ENCODE measurements at places on chromosomes 12 and 14.

- no peak for DNase-seq
Measured at GRCh38 chr12:114976959-114977358, 293.0 kb upstream of the TBX3 start.

GRCh38 chr12:32881107-32881506 lies 15.5 kb downstream of the PKP2 start:
- DNase-seq: no peak

GRCh38 chr12:88998421-88998820 lies 353.9 kb downstream of the DUSP6 start:
- no peak for DNase-seq

DNA sequence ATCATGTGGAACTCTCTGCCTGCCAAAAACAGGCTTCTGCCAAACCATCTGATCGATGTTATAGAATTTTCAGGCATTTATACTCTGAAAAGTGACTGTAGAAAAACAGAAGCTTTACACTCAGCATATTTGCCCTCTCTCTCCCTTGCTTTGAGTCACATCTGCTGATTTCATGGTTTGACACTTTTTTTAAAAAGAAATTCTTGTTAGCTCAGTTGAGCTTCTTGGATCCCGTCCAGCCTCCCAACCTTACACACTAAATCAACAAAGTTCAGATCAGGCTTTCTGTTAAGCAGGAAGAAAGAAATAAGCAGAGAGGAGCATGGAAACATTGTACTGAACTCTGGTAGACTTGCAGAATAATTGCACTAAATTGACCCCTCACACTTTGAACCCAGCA lies 193.6 kb upstream of the SEL1L start:
- DNase-seq: no peak

GRCh38 chr12:10725003-10725402 lies 1.9 kb upstream of the YBX3 start:
- no peak for DNase-seq

- DNase-seq: no peak
Measured at GRCh38 chr12:90826036-90826435, 128.9 kb downstream of the CCER1 start.

DNA sequence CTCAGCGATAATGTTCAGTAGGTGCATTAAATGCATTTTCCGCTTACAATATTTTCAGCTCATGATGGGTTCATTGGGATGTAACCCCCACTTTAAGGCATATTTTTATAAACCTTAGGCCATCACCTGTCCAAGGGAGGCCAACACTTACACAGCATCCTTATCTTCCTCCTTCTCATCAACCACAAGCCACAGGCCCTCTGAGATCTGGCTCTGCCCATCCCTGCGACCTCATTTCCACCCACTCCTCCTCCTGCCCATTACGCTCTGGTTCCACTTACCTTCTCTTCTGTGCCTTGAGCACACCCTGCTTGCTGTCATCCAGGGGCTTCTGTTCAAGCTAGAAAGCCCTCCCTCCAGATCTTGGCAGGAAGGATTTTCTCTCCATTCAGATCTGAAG lies 93.2 kb downstream of the EGLN3 start:
- DNase-seq: no peak

- no peak for DNase-seq
Measured at GRCh38 chr12:56999456-56999855, 6.9 kb downstream of the ZBTB39 start.

DNA sequence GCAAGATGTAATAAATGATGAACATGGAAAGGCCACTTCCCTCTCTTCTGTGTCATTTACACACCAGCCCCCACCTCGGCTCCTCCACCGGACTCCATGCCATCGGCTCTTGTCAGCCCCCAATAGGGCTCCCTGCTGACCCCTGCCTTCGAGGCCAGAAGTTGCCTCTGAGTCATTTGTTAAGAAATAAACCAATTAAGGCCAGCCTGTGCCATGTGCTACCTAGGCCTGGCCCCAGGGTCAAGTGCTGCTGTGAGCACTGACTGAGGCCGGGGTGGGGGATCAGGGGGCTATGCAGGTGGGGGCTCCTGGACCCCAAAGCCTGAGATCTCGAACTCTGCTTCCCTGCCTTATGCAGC lies 53.2 kb downstream of the TESC start:
- no peak for DNase-seq

- no peak for DNase-seq
Measured at GRCh38 chr14:94395888-94396574, 7.6 kb upstream of the SERPINA1 start.

DNA sequence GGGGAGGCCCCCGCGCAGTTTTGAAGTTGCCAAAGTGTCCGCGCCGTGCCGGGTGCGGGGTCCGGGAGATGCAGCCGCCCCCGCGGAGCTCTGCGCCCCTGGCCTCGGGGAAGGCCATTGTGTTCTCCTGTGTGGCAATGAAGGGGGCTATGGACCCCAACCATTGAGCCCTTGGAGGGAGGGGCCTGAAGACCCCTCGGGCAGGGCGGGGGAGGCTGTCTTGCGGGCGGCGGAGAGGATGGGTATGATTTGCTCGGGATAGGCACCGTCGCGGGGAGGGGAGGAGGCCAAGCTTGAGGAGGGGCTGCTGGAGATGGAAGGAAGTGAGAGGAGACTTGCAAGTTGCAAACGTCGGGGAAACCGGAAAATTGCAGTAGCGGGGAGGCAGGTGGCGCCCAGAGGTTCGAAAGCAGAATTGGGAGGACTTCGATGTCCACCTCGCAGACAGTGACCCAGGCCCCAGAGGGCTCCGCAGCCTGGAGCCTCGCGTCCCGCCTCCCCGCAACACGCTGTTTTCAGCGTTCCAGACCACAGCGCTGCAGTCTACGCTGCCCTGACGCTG lies 25.4 kb downstream of the BCL11B start:
- DNase-seq: no peak

- DNase-seq: no peak
Measured at GRCh38 chr14:32542507-32542906, 213.4 kb downstream of the AKAP6 start.

GRCh38 chr12:65961190-65962035 lies 137.1 kb downstream of the HMGA2 start:
- DNase-seq: no peak

GRCh38 chr14:94897082-94897481 lies 127.2 kb upstream of the GSC start:
- no peak for DNase-seq

DNA sequence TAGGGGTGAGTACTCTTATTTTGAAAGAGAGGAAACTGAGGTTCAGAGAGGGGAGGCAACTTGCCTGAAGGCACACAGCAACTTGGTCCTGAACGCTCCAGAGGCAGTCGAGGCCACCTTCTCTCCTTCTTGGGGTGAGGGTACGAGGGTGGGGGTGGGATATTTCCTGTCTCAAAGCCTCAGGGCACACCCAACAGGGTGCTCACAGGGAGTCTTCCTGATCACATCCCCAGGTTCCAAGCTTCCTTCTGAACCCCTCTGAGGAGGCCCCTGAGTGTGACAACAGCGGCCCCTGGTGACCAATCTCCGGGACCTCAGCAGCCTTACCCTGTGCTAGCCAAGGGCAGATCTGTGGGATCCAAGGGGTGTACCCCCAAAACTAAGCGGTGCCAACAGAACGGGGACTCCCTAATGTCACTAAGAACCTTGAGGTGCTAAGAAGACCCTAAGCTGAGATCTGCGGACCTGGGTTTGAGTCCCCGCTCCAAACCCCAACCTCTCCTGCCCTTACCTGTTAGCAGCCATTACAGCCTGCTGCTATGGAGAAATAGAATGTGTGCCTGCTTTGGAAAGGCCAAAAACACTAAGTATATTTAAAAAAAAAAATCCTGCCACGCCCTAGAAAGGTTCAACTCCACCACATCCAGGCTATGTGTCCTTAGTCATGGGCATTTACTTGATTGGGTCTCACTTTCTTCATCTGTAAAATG lies 57.9 kb downstream of the TRPV4 start:
- peak; percentile 59 for DNase-seq

DNA sequence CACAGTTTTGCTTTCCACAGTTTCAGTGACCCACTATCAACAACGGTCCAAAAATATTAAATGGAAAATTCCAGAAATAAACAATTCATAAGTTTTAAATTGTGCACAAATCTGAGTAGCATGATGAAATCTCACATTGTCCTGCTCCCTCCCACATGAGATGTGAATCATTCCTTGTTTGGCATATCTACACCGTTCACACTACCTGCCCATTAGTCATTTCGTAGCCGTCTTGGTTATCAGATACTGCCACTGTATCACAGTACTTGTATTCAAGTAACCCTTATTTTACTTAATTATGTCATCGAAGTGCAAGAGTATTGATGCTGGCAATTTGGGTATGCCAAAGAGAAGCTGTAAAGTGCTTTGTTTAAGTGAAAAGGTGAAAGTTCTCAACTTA lies 145.3 kb downstream of the SLC5A8 start:
- no peak for DNase-seq

- DNase-seq: no peak
Measured at GRCh38 chr14:97376310-97376709, 579.1 kb downstream of the VRK1 start.

GRCh38 chr14:42241101-42241500 lies 634.4 kb downstream of the LRFN5 start:
- DNase-seq: no peak

DNA sequence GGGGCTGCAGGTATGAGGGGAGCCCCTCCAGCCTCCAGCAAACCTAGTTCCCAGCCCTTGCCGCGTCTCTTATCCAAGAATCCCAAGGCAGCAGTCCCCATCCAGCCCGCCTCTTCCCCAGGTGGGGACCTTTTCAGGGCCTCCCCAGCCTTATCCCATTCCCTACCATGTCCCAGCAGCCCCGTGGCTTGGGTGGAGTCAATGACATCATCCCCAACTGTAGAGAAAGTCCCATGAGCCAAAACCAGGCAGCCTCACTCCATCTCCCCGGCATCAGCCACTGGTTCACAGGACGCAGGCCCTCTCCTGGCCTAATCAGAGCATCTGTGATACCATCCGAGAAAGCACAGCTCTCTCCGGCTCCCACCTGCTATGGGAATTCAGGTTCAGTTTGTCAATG lies 131.0 kb downstream of the NCOR2 start:
- DNase-seq: no peak

DNA sequence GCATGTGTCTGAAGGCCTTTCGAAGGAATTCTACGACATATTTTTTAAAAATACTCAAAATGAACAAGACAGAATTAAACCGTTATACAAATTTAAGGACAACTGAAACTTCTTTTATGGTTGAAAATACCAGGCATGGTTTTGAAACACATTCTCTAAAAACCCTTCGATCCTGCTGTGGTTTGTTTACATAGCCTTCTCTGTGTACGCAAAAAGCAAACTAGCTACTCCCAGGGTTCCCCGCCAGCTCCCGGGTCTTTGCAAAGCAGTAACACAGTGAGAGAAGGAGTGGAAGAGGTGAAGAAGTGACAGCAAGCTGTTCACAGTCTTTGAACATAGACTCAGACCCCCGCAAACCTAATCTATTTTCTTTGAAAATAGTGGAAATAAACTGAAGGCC lies 2.2 kb upstream of the TC2N start:
- DNase-seq: no peak

DNA sequence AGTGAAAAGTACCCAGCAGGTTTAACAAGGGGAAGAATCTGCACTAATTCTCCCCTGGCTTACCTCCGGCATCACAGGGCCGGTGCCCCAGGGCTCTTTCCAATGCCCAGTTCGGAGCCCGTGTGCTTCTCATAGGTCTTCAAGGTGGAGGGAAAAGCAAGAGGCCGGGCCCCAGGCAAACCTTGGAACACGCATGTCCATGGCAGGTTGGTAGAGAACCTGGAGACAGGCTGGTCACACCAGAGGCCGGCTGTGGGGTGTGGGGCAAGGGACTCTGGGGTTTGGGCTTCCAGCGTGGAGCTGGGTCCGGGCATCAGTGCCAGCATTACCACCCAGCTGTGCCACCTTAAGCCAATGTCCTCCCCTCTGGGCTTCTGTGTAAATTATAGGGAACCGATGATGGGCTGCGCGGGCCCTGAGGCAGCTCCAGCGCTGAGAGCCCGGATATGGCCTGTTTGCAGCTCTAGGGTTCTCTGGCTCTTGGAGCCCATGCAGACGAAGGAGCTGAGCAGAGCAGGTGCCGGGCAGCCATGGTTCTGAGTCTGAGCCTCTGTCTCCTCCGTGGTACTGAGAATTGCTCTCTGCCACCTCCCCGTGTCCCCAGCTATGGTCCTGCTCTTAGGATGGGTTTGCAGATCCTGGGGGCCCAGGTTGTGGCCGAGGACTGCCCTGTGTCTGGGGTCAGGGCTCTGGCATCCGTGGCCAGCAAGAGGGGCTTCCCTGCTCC lies 197.0 kb upstream of the C14orf180 start:
- DNase-seq: no peak

GRCh38 chr12:78674311-78675090 lies 190.1 kb upstream of the SYT1 start:
- DNase-seq: no peak

- DNase-seq: no peak
Measured at GRCh38 chr12:104352106-104352713, 48.7 kb downstream of the EID3 start.

DNA sequence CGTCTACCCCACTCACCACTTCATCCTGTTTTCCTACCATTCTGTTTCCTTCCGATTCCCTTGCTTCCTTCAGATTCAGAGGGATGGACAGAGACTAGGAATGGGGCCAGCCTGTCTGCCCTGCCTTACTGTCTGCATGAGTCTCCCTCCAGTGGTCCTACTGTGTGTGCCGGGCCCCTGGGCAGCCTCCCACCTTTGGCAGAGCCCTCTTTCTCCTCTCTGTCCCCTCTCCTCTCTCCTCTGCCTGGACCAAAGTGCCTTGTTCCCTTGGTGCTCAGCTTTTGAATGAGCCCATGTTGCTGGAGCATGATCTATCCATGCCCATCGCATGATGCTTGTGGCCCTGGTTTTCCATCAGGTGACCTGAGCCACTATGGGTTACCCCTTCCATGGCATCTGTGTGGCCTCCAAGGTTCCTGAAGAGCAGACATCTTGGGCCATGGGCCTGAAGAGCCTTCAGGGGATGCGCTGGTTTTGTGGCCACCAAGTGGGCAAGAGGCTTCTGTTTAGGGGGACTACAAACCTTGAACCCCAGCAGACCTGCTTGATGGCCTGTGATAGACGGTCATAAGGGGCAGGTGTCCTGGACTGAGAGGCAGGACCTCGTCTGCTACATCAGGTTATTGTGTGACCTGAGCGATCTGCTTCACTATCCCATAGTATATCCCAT lies 54.2 kb upstream of the BCL11B start:
- no peak for DNase-seq

DNA sequence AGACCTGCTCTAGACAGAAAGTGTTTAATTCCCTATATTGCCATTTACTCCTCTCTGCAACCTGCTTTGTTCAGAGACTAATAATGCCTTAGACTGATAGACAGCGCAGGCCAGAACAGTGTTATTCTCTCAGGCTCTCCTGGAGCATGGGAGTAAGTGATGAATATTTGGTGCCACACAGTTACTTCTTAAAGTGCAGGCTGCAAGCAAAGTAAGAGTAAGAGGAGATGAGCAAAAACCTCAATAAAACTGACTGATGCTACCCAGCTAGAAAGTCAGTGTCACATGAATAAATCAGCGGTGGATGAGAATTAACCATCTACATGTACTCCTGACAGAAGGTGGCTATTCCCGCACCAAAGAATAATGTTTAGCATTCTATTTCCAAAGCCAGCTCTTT lies 9.9 kb downstream of the TRIM9 start:
- no peak for DNase-seq

GRCh38 chr14:77799863-77800730 lies at the start of gene ADCK1:
ADCK1 (plus strand) TSS chr14:77800109; CDS start chr14:77818979, 18,870 bp downstream.
- peak; percentile 83 for DNase-seq

- DNase-seq: no peak
Measured at GRCh38 chr14:39451811-39452210, 19.6 kb upstream of the FBXO33 start.

GRCh38 chr14:37588667-37588955 lies 6.4 kb downstream of the FOXA1 start:
- DNase-seq: no peak

- no peak for DNase-seq
Measured at GRCh38 chr12:105935106-105935505, 203.6 kb downstream of the NUAK1 start.

GRCh38 chr12:79098530-79098929 lies 234.0 kb downstream of the SYT1 start:
- no peak for DNase-seq

Data from activated T-cell treated with anti-CD3 and anti-CD28 coated beads for 48 hours (primary cell).